Activated CD4-positive, alpha-beta T cell treated with anti-CD3 and anti-CD28 coated beads, Interleukin-2, Interleukin-4, amounts not matched to agents 100 ng/mL and 50 ng/mL, durations not matched to agents 16 hours and 8 hours (primary cell): ENCODE measurements at places on chromosomes 4 and X.
A peak's percentile ranks its signal among the peaks of the same experiment; 100 is the strongest.

- no peak for DNase-seq
Observed at GRCh38 chr4:90994851-90995574, 867.8 kb downstream of the CCSER1 start.

DNA sequence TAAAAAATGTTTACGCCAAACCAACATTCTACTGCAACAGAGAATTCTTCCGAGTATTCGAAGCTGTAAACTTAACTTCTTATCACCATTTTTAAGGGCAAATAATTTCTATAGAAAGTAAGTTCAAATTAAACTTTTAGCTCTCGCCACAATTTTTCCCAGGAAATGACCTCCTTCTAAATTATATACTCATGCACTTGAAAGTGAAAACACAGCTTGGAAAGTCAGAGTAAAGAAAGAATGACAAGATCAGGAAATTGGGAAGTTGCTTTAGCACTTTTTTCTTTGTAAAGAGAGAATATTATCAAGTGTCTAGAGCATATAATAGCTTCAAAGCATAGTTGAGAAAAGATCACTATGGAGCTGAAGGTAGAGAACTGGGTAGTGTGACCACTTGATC lies 1.2 kb downstream of the CYBB start:
- no peak for DNase-seq

- peak; percentile 13 for DNase-seq
Observed at GRCh38 chr4:122963216-122963615, 40.8 kb upstream of the NUDT6 start.

DNA sequence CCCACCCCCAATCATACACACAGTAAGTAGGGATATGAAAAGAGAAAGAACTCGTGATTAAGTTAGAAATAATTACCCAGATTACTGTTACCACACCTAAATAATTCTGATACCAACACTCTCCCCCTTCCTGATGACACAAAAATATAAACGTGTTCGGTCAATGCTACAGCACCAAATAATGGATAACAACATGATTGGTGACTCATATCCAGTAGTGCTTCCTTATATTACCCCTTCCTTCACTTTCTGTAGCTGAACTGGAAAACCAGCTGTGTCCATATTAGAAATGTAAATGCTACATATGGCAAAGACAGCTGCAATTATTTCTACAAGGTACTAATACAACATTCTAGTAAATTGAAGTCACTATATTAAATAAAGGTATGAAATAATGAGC lies 20.8 kb downstream of the EIF4E start:
- no peak for DNase-seq

GRCh38 chrX:545452-545885 lies 85.1 kb upstream of the SHOX start:
- DNase-seq: no peak

- no peak for DNase-seq
Observed at GRCh38 chr4:136670265-136670664, 862.0 kb downstream of the PCDH18 start.

DNA sequence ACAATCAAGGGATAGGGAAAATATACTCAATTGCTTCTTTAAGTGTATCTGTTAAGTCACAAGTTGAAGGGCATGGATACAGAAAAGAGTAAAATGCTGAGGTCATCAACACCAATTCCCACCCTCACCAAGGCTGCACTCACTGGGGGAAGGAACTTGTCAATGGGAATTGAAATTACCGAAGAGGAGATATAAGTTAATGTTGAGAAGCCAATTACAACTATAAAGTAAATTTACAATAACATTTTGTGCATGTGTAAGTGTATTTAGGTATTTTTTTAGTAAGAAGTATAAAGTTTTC lies 255.1 kb upstream of the KCNIP4 start:
- DNase-seq: no peak

DNA sequence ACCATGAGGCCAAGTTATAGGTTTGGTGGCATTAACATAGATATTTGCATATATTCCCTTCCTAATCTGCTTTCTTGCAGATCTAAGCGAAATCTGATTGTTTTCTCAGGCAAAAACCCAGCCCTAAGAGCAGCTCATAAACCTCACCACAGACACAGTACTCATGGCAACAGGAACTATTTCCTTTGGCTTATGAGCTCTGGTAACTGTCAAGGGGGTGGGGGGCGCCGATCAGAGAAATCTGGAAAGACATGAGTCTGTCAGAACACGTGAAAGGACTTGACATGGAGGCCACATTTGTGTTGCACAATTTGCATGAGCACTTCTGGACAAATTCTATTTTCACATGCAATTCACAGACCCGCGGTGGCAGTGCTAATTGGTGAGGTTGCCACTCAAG lies 83.7 kb downstream of the MGST2 start:
- DNase-seq: no peak

DNA sequence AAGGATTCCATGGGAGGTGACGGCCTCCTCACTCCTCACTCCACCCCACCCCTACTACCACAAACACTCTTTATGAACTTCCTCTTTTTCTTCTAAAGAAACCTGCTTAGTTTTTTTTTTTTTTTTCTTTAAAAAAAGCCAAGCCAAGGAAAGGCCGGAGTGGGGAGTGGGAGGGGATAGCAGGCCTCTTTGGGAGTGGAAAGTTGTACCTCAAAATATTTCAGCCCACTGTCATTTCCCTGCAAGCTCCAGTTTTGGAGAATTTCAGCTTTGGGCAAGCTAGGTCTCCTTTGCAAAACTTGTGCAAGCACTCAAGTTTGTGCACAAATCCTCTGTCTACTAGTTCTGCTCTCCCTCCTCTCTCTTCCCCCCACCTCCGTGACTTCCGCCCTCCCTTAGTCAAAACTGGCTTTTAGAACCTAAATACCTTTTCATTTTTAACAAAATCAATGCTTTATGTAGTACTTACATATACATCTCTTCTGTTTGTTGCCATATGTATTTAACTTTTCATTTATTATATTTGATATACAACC lies 512 bp upstream of the ANTXR2 start:
- DNase-seq: peak; percentile 61

- DNase-seq: no peak
Observed at GRCh38 chr4:28278676-28279075, 1418.0 kb downstream of the STIM2 start.

DNA sequence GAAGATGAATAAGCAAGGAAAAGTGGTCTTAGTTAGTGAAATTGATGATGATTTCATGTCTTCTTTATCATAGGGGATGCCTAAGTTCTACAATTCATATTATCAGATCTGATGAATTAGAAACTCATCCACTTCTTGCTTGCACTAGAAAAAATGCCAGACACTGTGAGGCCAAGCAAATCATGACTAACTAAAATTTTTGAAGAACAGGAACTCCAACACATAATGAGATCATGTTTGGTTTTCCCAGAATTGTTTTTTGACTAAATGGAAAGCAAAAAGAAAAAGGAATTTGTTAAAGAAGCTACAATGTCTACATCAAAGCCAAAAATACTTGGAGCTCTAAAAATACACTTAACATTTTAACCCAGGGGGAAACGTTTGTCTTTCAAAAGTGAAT lies 120.4 kb downstream of the ARSF start:
- no peak for DNase-seq

GRCh38 chr4:92254767-92255442 lies 48.9 kb upstream of the GRID2 start:
- no peak for DNase-seq

GRCh38 chrX:154092371-154092770 lies 5.1 kb downstream of the MECP2 start:
- DNase-seq: no peak

DNA sequence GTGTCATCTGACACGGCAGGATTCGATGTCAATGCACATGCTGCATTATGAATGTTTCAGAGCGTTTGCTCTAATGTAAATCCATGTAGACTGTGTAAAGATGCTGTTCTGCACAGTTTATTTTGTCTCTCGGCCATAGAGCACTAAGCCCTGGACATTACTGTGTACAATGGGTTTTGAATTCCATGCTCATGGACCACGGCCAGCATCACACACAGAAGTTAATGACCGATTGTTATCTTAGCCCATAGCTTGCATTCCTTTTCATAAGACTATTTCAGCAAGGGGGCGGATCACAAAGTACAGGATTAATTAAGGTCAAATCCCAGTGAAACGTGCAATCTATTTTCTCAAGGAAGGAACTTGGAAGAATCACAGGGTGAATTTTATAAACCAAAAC lies 286.1 kb upstream of the TENM3 start:
- no peak for DNase-seq

GRCh38 chr4:183788308-183788905 lies 116.7 kb upstream of the STOX2 start:
- no peak for DNase-seq

DNA sequence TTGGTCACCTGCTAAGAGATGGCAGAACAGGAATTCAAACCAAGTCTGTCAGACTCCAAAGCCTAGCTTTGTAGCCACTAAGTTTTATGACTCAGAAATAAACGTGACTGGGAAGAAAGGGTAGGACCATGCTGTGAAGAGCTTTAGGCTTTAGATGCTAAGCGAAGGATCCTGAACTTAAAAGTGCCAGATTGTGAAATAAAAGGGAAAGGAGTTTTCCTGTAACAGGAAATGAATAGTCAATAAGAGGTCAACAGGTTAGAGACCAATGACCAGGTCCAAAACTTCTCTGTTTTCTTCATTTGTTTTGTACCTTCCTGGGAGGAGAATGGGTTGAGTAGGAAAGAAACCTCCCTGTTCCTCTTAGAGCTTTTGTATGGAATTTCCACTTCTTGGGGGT lies 98.8 kb upstream of the EOLA2 start:
- DNase-seq: no peak

DNA sequence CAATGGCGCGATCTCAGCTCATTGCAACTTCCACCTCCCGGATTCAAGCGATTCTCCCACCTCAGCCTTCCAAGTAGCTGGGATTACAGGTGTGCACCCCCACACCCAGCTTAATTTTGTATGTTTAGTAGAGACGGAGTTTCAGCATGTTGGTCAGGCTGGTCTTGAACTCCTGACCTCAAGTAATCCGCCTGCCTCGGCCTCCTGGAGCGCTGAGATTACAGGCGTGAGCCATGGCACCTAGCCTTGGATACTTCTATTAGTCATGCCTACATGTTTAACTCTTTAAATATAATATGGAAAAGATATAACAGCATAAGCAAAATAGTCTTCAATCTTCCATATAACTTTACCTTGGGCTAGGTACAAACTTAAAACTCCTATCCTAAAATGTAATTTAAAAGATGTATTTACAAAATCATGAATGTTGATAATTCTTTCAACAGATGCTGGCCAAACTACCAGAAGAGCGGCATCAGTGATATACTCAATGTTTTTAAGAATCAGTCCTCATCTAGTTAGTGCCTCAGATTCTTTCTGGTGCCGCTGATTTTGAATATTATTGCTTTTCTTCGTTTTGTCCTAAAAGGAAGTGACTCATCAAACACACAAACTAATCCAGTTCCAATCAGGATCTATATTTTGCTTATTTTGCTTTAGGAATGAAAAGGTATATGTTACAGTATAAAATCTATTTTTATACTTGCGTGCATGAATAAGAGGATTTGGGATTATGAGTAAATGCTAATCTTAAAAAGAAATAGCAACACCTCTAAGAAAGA lies 23.7 kb downstream of the FAM241A start:
- no peak for DNase-seq

DNA sequence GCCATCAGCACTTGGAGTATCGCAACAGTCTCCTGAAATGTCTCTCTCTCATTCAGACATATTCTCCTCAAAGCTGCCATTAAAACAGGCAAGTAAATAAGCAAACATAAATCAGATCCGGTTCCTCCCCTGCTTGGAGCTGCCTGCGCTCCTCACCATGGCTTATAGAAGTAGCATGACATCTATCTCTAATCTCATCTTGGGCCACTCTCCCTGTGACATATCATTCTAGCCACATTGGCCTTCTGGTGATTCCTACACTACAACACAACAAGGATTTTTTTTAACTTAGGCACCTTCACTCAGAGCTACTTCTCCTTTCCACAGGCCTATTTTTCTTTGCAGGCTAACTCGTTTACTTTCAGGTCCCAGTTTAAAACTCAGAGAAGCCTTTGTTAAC lies 387.9 kb downstream of the ARHGAP24 start:
- no peak for DNase-seq

DNA sequence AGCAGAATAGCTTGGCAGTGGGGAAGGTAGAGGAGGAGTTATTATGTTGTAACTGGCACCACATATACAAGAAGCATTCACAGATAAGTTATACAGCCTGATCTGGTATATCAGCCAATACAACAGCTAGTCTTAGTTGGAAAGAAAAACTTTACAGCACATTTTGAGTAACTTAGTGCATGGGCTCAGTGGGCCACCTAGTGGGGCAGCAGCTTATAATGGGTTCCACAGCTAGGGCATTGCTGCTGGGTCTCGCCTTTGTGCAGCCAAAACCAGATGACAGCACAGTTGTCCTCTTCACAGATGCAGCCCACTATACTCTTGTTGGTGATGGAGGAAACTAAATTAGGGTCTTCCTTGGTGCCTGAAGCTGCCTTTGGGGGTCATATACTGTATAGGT lies 448.1 kb upstream of the RASGEF1B start:
- DNase-seq: no peak

DNA sequence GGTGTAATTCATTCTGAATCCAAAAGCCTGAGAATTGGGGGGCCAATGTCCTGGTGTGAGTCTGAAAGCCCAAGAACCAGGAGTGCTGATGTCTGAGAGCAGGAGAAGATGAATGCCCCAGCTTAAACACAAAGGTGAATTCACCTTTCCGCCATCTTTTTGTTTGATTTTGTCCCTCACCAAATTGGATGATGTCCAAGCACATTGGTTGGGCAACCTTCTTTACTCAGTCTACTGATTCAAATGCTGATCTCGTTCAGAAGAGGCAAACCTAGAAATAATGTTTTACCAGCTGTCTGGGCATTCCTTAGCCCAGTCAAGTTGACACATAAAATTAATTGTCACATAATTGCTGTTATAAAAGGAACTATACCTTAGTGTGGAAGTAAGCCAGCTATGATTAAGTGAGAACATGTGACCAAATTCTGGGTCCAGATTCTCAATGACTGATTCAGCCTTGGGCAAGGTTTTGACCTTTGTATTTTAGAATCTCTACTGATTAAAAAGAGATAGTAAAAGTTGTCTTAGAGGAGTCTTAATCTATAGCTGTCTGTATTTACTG lies 34.5 kb upstream of the SLC4A4 start:
- DNase-seq: no peak

GRCh38 chrX:97563531-97564133 lies 679.9 kb downstream of the RPA4 start:
- DNase-seq: peak; percentile 73

GRCh38 chr4:12902735-12903134 lies 581.4 kb downstream of the RAB28 start:
- no peak for DNase-seq

DNA sequence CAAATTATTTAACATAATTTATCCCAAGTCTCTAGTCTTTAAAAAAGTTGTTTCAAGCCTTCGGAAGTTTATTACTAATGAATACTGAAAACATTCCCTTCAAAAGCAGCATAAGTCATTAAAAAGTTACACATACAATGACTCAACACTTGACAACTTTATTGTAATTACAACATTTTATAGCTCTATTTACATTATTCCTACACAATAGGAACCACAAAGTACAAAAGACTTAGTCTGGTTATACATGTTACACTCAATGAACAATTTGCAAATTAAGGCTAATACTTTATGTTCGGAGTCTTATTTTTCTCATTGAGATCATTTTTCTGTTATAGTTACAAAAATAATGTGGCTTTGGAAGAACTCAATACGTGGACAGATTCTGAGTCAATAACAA lies 114.4 kb upstream of the POF1B start:
- no peak for DNase-seq
